ENCODE measurements at places on chromosomes 6 and 20. TPM values are rescaled to one million over a fixed set of nuclear protein-coding genes. Genes with fewer than 3 reads are reported as not detected.
A peak's percentile ranks its signal among the peaks of the same experiment; 100 is the strongest.

The RAET1L gene
- not detected for total RNA-seq

DNA sequence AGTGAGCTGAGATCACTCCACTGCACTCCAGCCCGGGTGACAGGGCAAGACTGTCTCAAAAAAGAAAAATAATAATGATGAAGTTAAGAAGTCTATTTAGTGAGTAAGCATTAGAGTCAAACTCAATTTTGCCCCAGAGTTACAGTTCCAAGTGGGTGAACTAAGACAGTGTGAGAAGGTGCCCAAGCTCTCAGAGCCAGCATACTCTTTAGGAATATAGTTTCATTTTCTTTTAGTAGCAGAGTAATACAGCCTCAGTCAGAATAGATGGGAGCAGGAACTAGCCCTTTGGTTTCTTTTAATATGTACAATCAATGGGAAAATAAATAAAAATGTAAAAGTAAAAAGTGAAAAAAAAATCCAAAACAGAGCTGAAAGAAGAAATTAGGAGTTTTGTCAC, 87.0 kb upstream of the ADGRF1 start:
- no peak for DNase-seq

The ADNP gene
- 23.5 TPM for total RNA-seq

DNA sequence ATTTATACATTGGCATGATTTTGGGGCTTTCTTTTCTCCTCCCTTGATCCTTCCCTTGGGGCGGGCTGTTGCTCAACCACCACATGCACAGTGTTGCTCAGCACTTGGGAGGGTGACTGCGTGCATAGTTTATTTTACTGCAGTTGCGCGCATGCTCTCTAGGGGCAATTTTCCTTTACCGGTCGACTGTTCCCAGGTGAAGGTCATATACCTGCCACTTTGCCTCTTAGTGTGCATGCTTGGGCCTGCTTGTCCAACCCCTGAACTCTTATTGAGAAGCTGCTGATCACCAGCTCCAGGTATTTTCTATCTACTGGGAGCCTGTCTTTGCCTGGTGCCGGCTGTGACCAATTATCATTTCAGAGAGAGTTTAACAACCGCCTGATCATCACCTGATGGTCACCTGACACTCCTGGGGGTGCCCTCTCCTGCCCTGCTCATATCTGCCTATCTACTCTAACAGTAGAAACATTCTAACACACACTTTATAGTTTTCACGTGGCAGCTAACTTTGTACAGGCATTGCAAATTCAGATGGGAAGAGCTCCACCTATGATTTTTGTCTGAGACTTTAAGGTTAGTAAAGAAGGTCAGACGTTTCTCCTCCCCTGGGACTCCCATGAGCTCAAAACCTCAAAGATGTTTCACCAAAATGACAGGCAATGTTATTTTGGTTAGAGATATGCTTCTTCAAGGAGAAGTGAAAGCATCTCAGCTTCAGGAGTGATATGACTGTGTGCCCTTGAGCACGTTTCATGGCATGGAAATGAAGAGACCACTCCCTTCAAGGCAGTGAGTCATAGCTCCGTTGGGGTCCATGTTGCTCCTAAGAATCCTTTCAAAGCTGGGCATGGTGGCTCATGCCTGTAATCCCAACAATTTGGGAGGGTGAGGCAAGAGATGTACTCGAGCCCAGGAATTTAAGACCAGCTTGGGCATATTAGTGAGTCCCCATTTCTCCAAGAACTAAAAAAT, 227.5 kb upstream of the MYLIP start:
- no peak for DNase-seq

DNA sequence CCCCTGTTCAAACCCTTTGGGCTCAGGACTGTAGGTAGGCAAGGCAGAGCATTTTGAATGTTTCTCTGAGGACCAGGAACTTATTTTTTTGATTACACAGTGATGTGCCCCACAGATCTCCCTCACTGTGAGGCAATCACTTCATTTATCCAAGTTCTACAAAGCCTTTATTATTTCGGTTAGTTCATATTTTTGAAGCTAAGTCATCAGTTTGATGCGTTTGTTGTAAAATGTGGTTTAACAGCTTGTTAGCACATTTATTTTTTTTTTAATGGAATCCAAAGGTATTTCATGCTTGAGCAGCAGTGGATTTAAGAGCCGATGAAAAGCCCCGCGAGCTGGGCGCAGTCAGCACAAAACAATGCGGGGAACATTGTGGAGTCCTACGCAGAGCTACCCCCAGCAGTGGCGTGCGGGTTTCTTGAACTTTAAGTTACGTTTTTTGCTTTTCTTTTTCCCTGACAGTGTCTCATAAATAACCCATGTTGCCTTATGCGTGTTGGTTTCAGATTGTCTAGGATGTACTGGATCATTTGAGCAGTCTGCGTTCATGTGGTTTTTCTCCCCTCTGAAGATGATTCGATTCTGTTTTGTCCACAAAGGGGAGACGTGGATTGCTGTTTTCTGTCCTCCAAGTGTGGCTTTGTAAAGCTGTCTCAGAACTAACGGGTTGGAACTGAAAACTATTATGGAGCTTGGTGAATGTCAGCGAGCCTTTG, 233.6 kb upstream of the BMP2 start:
- no peak for DNase-seq

DNA sequence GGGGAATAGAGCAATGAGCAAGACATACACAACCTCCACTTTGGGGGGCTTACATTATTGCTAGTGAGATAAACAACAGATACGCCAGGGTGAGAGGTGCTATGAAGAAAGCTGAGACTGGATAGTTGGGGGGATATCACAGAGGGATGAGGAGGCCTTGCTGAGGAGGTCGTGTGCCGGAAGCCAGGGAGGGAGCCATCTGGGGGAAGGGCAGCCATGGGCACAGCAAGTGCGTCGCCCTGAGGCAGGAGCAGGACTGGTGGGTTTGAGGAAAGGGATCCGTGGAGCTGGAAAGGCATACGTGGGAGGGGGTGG, 12.2 kb upstream of the BAK1 start:
- peak; percentile 61 for DNase-seq

- DNase-seq = no peak
Observed at GRCh38 chr6:10460096-10460495, 45.2 kb upstream of the TFAP2A start.

GRCh38 chr6:166598441-166599138, 12.1 kb upstream of the RAMACL start:
- no peak for DNase-seq

- DNase-seq = no peak
Observed at GRCh38 chr6:17022604-17023003, 79.2 kb upstream of the STMND1 start.

The ASIP gene
- total RNA-seq = not detected

The ADTRP gene
- not detected for total RNA-seq

DNA sequence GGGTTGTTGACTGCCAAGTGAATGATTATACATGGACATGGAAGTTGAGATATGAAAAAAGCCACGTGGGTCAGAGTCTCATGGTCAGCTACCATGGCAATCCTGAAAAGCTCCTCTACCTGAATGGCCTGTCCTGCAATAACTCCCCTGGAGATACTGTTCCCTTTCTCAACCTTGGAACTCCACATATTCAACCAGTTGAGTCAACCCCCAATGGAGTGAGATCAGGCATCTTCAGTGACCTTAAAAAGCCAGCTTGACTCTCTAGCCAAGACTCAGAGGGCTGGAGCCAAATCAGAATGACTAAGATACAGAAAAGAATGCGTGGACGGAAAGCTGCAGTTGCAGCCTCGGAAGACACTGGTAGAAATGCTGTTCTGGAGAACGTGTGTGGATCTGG, 341.3 kb downstream of the FOXA2 start:
- no peak for DNase-seq

- DNase-seq = no peak
Observed at GRCh38 chr20:10093087-10093591, 58.4 kb downstream of the ANKEF1 start.

The DSP gene
- total RNA-seq = 33.9 TPM

The METTL24 gene
- total RNA-seq = 0.41 TPM

DNA sequence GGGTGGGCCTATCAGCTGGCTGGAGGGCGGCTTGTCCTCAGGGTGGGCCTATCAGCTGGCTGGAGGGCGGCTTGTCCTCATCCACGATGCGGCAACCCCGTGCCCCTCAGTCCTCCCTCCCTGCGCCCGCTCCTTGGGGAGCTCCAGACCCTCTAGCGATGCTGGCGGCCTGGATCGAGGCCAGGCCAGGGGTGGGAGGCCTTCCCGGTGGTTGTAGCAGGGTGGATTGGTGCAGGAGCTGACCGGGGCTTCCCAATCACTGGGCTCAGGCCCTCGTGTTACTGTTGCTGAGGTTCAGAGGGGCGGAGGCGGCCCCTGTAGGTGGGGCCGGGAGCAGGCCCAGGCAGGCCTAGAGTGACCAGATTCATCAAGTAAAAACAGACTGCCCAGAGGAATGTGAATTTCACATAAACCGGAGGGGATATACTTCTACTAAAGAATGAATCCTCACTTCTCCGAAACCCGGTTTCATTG, 8.8 kb downstream of the SLC17A9 start:
- DNase-seq = peak; percentile 96

DNA sequence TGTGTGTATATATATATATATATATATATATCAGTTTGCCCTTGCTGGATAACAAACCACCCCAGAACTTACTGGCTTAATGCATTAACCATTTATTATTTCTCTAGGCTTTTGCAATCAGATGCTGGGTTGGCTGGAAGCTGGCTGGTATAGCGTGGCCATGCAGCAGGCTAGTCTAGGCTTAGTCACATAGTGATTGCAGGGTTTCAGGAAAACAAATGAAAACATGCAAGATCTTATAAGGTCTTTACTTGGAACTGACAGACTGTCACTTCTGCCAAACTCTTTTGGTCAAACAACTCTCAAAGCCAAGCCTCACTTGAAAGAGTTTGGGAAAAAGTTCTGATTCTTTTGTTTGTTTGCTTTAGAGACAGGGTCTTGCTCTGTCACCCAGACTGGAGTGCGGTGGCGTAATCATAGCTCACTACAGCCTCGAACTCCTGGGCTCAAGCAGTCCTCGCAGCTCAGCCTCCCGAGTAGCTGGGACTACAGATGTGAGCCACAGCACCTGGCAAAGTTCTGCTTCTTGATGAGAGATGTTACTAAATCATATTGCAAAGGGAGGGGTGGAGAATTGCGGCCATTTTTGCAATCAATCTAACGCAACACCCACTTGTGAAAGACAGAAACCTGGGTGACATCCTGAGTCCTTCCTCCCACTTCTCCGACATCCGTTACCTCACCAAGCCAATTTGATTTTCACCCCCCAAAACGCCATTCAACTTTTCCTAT, 74.6 kb upstream of the RNF24 start:
- DNase-seq = no peak

GRCh38 chr20:47205577-47206123, 150.8 kb downstream of the ZMYND8 start:
- DNase-seq = peak; percentile 66

The NELFE gene
- 109 TPM for total RNA-seq

DNA sequence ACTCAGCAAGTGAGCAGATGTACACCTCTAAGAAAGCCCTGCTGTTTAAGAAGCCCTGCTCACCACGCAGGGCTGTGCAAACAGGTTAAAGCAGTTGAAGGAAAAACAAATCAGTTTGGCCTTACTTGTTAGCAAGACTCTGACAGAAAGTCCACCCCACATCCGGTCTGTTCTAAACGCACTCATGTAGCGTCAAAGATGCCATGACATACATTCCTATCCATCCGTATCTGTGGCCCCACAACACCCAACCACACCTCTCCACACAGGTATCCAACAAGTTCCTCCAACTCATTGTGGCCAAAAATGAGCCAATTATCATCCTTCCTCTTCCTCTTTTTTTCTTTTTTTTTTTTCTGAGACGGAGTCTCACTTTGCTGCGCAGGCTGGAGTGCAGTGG, 22.8 kb upstream of the RAB22A start:
- no peak for DNase-seq

- no peak for DNase-seq
Observed at GRCh38 chr20:16474363-16474762, 98.9 kb downstream of the KIF16B start.

DNA sequence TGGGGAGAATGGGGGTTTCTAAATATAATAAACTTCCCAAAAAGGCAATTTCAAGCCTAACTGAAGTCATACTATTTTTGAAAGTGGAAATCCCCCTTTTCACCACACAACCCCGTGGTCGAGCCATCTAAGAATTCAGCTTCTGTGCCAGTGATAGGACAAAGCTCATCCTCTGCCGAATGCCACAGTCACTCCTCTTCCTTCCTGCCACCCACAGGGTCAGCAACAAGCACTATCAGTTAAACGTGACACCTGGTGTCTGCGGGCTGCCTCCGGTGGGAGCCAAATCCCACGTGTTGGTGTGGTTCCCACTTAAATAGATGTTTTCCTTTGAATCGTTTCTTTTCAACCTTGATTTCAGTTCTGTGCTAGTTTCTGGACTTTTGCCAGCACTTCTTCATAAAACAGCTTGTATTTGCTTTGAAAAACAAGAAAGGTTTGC, 60.7 kb downstream of the TNFAIP3 start:
- DNase-seq = no peak

DNA sequence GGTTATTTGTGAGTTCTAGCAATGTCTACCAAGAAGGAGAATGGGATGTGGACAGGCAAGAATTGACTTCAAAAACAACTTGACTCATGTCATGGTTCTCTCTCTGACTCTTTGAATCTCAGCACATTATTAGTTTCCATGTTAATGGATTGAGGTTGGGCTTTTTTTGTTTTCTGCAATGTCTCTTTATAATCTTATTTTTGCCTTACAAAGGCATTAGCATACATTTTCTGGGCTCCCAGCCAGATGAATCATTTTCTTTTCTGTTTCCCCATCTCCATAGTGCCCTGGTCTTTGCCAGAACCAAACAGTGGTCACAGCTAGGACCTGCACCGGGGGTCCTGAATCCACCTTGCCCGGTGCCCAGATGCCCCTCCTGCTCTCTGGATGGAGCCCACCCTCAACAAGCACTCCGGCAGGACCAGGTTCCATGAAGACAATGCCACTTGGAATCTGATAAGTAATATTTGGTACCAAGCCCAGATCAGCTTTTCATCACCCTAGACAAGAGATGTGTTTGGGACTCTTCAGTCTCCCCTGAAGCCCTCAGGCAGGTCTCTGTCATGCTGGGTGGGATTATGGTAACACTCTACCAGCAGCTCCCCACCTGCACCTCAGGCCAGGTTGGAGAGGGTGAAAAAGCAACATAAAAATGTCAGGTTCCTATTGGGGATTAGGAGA, 266.7 kb upstream of the SULF2 start:
- DNase-seq = no peak

The AGER gene
- 2.2 TPM for total RNA-seq

The PCSK2 gene
- total RNA-seq = 0.10 TPM

The RPP40 gene
- total RNA-seq = 13.5 TPM

DNA sequence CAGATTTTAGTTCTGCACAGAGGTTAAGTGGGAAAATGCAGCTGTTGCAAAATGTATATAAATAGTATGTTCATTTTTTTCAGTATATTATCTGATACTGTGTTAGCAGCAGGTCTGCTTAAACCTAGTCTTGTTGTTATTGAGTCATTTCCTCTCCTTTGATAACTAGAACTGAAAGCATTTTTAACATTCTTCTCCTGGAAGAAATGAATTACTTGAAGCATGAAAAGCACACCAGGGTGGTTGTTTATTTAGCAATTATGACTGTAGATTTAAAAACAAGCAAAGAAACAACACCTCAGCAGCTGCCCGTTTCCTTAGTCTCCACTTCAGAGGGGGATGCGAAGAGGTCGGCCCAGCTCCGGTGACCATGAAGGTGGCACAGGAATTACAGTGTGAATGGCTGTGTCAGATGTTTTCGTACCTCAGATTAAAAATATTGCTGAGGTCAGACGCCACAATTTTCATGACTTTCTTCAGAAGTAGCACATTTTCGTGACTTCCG, 53.5 kb downstream of the GOPC start:
- DNase-seq = no peak

The TMEM170B gene
- total RNA-seq = 3.1 TPM

Data from H7 (cell line).